ENCODE measurements at places on chromosomes 11 and 22.

GRCh38 chr22:17152340-17152739 lies 6.7 kb downstream of the HDHD5 start:
- DNase-seq, result no peak

DNA sequence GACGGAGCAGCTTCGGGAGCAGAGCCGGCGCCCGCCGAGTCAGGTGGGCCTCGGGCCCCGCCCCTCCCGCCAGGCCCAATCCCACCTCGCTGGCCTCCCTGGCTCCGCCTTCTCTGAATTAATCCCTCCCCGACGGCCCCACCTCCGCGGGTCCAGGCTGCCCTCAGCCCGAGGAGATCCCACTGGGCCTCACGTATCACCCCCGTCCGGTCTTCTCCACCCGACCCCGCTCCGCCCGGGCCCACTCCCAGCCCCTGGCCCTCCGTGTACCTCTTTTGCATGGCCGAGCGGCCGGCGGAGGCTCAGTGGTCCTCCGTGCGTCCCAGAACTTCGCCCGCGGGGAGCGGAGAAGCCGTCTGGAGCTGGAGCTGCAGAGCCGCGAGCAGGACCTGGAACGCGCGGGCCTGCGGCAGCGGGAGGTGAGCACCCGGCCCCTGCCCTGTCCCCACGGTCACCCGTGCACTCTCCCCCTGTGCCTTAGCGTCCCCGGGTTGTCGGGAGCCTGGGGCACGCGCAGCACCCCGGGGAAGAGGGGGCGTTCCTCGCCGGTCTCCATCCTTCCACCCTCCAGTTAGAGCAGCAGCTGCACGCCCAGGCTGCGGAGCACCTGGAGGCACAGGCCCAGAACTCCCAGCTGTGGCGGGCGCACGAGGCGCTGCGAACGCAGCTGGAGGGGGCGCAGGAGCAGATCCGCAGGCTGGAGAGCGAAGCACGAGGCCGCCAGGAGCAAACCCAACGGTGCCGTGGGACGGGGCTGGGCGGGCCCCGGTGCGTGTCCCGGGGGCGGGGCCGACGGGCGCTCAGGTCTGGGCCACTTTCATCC lies 2.2 kb upstream of the CD151 start:
- DNase-seq, result no peak

GRCh38 chr11:2566223-2567025 lies 121.6 kb downstream of the KCNQ1 start:
- no peak for DNase-seq

- peak; percentile 48 for DNase-seq
Measured at GRCh38 chr11:27158456-27159334, 118.1 kb downstream of the BBOX1 start.

GRCh38 chr11:122717264-122717867 lies 61.8 kb downstream of the UBASH3B start:
- no peak for DNase-seq

DNA sequence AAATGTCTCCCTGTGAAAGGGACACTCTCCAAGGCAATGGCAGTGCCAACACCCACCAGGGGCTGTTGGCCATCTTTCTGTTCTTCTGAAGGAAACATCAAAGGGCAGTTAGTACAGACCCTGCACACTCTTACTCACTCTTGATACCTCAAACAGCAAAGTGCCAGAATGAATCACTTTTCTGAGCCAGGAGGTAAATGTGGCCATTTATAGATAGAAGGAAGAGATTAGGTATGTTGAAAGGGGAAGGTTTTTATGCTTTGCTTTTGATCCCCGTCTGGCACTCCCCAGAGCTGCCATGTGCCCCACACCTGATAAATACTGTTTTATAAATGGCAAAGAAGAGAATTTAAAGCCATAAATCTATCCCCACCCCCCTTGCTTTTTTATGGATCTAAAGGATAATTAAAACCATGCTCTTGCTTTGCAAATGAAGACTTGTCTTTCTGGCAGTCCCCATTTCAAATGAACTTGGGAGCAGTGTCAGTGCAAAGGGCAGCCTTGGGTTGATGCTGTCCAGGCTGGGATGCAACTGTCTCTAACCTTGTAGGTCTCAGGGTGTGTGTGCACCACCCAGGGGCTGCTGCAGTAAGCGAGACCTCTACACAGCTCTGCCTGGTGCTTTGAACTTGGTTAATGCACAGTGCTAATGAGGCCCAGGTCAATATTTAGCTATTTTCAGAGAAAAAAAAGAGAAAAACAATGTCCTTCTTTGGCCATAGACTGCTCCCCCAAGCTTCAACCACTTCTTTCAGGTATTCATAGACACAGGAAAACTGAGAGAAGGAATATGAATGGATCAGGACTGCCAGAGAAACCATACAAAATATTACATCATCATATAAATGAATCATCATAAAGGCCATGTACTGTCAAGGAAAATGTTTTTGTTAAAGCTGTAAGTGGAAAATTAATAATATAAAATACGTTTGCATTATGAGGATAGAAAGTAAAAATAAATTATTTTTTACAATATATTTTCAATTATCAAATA lies 207.5 kb downstream of the ETS1 start:
- DNase-seq, result no peak

DNA sequence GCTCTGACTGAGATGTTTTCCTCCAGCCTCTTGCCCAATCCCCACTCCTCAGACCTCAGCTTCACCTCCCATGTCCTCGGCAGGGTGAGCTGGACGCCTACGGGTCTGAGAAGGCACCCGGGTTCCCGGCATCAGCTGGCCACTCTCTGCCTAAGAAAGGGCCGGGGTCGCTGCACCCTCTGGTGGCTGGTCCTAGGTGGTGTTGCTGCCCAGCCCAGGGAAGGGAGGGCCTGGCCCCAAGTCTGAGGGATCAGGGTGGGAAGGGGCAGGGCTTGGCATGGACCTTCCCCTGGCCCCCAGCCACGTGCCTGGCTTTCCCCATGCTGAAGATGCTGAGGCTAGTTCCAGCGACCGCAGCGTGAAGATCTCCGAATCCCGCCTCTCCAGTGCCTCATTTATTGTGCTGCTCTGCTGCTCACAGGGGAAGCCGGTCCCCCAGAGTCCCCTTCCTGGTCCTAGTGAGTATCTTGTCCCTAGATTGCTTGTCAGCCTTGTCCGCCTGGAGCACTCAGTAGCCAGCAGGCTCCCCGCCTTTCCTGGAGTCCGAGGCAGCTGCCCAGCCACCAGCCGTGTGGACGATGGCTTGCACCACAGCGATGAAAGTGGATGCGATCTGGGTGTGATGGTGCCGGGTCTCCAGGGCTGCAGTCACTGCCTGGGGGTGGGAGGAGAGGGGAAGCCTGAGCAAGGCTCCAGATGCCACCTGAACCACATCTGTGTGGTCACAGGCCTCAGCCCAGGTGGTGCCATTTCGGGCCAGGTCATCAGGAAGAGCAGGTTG lies 2.9 kb upstream of the GGT5 start:
- peak; percentile 75 for DNase-seq

- no peak for DNase-seq
Measured at GRCh38 chr11:24093375-24093774, 403.5 kb upstream of the LUZP2 start.

GRCh38 chr11:75271730-75272129 lies 31.2 kb downstream of the TPBGL start:
- DNase-seq, result no peak

DNA sequence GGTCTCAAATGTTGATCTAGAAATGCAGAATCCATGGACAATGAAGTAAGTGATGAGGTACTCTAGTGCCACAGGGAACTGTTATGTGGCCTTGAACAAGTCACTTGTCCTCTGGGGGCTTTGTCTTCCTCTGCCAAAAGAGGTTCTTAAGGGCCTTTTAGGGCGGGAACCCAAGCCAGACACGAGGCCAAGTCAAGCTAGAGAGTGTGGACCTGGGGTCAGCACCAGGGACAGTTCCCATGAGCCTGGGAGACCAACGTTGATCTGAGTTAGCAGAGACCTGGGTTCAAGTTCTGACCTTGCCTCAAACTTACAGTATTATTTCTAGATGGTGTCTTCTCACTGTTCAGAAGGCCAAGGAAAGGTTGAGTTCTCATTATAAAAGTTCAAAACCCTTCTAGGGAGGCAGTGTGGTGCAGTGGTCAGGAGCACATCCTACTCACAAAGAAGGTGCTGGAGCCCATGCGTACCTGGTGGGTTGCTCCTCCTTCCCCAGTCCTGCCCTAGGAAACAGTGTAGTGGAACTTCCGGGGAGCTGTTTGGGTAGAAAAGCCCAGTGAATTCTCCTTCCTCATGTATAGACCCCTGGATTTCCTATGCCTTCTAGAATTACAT lies 121.5 kb downstream of the CHST1 start:
- no peak for DNase-seq

- no peak for DNase-seq
Measured at GRCh38 chr11:72123117-72123653, 10.7 kb upstream of the ANAPC15 start.

All from non-pigmented ciliary epithelial cell (primary cell).